ENCODE measurements at places on chromosomes 2 and 18.

GRCh38 chr2:79138385-79138784, 18.1 kb downstream of the REG1A start:
- no peak for DNase-seq

DNA sequence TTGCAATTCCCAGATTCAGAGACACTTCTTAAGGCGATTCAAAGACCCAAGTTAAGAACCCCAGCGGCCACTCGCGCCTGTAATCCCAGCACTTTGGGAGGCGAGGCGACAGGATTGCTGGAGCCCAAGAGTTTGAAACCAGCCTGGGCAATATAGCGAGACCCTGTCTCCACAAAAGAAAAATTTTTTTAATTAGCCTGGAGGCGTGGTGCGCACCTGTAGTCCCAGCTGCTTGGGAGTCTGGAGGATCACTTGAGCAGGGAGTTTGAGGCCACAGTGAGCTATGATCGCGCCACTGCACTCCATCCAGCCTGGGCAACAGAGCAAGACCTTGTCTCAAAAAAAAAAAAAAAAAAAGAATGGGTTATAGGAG, 585 bp upstream of the ANAPC1 start:
- DNase-seq, result no peak

DNA sequence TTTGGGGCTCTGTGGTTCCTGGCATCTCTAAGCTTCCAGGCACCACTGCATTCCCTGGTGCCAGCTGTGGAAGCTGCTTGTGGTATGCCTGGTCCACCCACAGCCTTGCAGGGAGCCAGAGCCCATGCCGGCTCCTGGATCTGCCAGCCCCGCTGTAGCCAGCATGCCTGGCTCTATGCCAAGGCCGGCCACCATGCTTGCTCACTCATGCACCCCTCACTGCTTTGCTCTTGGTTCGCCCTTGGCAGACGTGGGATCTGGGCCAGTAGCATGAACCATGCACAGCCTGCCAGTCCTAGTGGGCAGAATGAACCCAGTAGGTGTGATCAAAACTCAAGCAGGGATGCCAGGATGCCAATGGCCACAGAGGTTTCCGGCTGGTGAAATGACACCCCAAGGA, 634.2 kb upstream of the TMEFF2 start:
- DNase-seq, result no peak

GRCh38 chr18:78981989-78982620, 2.5 kb downstream of the SALL3 start:
- DNase-seq, result no peak

DNA sequence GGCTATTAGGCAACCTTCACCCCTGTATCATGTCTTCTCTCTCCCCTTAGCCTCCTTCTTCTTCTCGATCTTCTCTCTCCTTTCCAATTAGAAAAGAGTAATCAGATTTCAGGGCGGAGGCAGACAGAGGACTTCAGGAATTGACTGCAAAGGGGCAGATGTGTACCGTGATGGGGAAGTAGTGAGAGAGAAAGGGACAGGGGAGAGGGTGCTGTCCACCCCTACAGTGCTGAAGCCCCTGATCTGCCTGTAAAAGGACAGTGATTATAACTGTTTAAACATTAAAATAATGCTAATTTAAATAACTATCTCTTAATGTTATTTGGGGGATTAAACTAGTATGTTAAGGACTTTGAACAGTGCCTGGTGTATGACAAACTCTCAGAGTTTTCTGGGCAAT, 178.5 kb downstream of the ACTR3 start:
- DNase-seq, result no peak

- DNase-seq, result no peak
These were observed 29.7 kb downstream of the TAF4B start for GRCh38 chr18:26255695-26256622.
